ENCODE measurements at places on chromosomes 16 and 17.
A peak's percentile ranks its signal among the peaks of the same experiment; 100 is the strongest.

DNA sequence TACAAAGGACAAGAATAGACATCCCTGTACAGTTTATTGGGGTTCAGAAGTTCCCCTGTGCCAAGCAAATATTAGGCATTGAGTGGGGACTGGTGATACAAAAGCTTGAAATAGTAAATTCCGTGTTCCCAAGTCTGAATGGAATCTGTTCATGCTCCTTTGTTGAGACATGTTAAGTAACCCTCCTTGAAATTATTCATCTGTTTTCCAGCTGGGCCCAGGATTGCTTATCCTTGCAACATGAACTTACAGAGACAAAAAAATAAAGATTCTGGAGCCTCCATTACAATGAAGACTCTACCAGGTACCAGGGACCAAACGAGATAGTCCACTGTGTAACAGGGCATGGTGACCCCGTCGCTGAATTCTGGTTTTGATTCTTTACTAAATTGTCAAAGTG is 6.1 kb upstream of the CCL8 start:
- no peak for DNase-seq

- DNase-seq: no peak
These were observed 412.0 kb downstream of the HAPSTR1 start for GRCh38 chr16:9503251-9503984.

DNA sequence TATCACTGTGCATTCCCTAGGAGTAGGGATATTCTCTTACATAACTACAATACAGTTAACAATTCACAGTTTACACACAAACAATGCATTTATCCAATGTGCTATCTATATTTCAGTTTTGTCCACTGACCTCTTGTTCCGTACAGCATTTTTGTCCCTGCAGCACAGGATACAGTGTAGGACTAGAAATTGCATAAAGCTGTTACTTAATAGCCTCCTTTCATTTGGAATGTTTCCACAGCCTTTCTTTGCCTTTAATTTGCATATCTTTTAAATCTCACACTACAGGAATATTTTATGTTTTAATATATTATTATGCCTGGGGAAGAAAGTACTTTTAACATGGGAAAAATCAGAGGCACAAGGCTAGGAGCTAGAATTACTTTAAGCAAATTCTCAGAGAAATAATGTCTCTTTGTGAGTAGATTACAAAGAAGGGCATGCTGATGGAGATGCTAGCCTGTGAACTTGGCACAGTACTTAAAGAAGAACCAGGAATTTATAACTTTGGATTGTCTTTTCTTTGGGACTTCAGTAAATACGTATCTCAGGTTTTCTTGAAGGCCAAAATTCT is 144.3 kb downstream of the ITFG1 start:
- DNase-seq: no peak

DNA sequence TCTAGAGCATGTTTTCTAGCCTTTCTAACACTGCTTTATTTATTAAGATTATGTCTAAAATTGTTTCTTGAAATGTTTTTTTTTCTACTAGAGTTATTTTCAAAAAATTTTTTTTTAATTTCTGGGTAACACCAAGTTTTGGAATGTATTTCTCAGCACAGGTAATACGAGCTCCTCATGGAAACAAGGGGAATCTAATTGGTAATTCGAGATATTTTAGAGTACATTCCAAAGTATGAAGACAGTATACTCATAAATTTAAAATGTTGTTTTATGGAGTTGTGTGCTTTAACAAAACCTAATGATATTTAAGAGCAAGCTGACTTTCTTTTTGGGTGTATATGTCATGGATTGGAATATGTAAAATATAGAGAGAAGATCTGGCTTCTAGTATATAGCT is 42.4 kb downstream of the OMG start:
- no peak for DNase-seq

- DNase-seq: peak; percentile 54
These were observed 5.1 kb upstream of the ITPRIPL2 start for GRCh38 chr16:19108409-19109287.

GRCh38 chr17:31856750-31857149 is 2.3 kb downstream of the COPRS start:
- DNase-seq: no peak

DNA sequence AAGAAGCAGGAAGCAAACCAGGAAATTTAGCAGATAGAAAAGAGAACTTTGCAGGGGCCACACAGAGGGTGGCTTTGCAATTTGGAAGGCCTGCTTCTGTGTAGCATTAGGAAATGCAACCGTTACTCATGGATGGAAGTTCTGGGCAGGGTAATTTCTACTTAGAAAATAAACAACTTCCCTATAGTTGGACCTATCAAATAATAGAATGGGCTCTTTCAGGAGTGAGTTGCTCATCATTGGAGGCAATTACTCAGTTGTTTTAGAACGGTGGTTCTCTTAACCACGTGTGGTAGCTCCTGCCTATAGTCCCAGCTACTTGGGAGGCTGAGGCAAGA is 25.8 kb upstream of the HS3ST2 start:
- no peak for DNase-seq

DNA sequence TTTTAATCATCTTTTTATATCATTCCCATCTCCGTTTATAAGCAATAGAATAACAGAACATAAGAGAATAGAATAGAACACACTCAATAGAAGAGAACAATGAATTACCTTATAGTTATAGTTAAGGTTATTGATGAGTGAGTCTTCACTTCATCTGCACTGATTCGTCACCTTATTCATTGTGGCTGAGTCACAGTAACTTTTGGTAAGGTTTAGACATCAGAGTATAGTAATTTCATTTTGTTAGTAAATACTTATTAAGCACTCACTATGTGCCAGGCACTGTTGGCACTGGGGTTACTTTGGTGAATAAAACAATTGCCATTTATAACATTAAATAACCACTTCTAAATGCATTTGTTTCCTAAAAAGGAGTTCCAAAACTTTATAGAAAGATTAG is 22.5 kb downstream of the PHKB start:
- DNase-seq: no peak

DNA sequence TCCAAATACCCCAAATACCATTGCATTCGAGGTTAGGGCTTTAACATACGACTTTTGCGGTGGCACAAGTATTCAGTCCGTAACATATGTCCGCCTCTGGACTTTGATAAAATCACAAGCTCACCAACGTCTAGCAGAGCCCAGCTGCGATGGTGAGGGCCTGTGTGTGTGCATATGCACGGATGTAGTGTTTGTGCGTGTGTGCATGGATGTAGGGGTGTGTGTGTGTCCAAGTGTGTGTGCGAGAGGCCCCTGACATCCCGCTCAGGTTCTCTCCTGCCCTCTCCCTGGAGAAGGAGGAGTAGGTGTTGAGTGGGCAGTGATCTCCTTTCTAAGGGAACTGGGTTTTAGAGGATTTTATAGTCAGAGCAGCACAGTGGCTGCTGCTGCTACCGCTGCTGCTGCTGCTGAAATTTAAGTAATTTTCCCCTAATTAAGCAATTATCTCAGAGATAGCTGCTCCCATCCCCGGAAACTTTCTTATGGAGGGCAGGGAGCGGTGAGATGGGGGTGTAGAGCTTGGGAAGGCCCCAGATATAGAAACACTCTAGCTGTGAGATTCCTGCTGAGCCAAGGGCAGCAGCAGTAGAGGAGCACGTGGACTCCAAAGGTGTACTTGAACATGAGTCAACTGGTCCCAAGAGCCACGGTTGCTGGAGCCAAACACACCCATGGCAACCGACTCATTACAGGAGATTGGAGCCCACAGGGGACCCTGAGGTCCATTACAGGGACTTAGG is 121.7 kb upstream of the SDK2 start:
- DNase-seq: no peak
